Central memory CD8-positive, alpha-beta T cell (primary cell): ENCODE measurements at places on chromosomes 1 and 21.

DNA sequence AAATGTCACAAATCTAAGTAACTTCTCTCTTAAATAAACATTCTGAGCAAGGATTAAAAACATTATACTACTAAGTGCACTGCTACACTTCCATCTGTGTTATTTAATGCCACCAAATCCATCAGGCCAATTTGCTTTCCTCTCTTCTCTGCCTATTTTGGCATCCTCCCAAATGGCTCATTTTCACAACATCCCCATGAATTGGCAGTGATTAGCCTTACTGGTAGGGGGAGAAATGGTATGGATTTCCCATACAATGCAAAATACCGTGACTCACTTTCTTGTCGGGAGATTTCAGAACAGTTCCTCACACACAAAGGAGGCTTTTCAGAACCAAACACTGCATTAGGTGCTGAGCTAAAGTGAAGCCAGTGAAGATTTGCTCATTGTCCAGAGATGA, 195.7 kb downstream of the MIS18A start:
- no peak for DNase-seq

DNA sequence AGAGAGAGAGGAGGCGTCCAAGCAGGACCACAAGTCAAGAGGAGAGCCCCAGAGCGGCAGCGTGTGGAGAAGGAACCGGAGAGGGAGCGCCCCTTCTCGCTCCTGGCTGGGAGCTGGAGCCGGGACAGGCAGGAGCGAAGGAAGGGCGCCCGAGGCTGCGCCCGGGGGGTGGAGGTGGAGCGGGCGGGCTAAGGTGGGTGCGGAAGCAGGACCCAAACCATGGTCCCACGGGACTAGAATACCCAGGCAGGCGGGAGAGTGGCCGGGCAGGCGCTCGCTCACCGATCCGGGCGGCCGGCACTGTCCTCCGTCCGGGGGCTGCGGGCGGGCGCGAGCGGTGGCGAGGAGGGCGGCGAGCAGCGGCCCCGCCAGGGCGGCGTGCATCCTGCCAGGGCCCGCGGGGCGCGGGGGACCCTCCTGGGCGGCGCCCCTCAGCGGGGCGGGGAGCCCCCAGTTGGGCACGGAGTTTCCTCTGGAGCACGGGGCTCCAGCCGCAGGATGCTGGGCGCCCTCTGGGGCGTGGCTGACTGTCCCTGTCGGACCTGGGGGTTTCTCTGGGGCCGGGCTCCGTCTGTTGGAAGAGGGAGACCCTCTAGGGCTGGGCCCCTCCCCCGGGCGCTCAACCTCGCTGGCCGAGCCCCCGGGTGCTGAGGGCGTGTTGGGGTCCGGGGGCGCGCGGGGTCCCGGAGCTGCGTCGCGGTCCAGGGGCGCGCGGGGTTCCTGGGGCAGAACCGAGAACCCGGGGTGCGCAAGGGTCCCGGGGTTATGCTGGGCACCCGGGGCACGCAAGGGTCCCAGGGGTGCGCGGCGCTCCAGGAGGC, 569 bp downstream of the TRABD2B start:
- DNase-seq, result no peak

- DNase-seq, result no peak
Observed at GRCh38 chr1:29990304-29990703, 733.1 kb downstream of the MATN1 start.

DNA sequence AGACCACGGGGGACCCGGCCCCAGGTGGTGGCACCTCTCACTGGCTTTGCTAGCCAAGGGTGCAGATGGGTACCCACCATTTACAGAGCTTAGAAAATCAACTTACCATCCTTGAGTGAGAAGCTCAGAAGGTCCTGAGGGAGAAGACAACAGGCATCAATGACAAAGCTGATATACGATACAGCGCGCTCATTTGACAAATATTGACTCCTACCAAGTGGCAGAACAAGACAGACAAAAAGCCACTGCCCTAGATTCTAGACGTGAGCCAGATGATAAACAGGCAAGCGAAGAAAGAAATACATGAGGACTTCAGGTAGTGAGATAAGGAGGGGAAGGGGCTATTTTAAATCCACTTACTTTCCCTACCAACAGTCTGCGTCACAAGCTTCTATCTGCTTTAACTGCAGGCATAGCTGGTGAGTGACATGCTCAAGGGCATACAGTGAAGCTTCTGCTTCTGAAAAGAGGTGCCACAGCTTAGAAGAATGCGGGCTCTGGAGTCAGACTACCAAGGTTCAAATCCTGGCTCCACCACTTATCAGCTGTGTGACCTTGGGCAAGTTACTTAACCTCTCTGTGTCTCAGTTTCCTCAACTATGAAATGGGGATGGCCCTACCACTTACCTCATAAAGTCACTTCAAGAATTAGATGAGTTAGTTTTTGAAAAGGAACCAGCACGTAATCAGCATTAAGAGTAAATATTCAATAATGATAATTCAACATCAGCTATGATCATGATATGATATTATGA, 29.1 kb downstream of the TMCO4 start:
- DNase-seq, result no peak

GRCh38 chr1:225990705-225991464, 8.3 kb downstream of the SDE2 start:
- DNase-seq, result no peak

DNA sequence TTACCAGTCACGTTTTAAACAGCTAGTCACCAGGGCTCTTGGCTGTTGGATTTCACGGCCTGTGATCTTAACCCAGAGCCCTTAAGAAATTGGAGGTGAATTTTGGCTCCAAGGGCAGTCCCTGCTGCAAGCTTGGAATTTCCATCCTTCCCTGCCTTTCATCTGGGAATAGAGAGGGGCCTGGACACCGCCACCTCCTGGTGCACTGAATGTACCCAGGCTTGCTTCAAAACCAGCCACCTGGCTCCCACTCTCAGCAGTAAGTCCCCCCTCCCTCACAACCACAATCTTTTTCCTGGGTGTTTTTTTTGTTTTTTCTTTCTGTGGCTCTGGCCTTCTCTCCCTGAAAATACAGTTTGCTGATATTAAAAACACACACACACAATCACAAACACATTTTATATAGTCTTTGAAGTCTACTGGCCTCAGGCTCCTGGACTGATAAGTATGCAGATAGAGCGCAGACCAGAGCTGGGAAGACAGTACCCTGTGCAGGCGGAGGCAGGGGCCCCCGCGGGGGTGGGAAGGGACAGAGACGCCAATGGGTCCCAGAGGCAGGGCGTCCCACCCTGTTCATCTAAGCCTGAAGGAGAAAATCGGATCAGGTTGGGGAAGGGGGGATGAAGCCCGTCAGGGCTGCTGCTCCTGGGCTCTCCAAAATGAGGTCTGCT, 65.8 kb upstream of the IGSF21 start:
- DNase-seq, result no peak

- no peak for DNase-seq
Observed at GRCh38 chr1:193411215-193411614, 224.8 kb upstream of the B3GALT2 start.

DNA sequence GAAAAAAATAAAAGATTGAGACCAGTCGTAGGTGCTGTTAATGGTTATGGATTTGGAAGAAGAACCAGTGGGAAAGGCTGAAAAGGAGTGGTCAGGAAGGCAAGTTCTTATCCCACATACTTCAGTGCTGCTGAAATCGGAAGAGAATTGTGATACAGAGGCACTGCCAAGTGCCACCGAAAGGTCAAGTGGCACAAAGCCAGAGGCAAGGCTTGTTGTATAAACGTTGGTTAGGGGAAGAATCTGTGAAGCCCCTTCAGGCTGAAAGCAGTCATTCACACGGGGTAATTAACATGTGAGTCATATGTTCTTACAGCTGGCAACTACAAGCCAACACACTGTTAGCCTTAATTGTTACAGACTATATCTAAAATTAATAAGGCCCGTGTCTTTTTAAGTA, 48.8 kb downstream of the ZBTB40 start:
- no peak for DNase-seq

- DNase-seq, result no peak
Observed at GRCh38 chr1:225539575-225539974, 111.7 kb upstream of the LBR start.

GRCh38 chr1:90480271-90480835, 236.7 kb downstream of the BARHL2 start:
- DNase-seq, result no peak

DNA sequence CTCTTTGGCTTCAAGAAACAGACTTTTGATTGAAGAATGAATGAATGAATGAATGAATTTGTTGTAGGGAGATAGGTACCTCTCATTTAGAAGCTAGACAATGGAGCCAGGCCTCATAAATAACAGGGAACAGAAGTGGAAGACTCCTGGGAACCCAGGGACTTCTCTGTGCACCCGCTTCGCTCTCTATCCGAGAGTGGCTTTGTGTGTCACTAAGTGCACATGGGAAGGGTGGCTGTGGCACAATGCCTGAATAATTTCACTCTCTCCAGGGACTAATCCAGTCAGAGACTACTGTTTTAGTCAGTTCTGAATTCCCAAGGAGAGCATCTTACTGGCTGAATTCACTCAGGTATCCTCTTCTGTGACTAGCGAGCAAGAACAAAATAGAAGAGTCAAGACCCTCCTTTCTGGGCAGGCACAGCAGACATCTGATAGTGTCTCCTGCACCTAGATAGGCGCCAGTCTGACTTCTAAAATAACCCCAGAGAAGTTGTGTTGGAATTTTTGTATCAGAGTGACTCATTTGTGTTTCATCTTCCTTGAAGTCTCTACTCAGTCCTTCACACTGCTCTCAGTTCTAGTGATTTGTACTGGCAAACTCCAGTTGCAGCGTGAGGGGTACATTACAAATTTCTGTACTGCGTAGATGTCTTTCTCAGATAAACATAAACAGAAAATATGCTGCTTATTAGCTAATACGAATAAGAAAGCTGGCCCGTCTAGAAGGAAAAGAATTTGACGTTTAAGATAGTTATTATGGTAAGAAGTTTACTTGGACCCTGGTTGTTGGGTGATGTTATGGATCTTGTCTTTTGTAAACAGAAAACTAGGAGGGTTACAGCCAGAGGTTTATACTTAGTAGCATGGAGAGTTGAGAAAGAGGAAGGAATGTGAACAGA, 34.0 kb downstream of the BACH1 start:
- no peak for DNase-seq
